ENCODE measurements at places on chromosomes 2 and 18. TPM values are rescaled to one million over a fixed set of nuclear protein-coding genes. Genes with fewer than 3 reads are reported as not detected.
A peak's percentile ranks its signal among the peaks of the same experiment; 100 is the strongest.

- DNase-seq: no peak
These were observed 109.9 kb downstream of the SLC4A3 start for GRCh38 chr2:219737270-219737691.

DNA sequence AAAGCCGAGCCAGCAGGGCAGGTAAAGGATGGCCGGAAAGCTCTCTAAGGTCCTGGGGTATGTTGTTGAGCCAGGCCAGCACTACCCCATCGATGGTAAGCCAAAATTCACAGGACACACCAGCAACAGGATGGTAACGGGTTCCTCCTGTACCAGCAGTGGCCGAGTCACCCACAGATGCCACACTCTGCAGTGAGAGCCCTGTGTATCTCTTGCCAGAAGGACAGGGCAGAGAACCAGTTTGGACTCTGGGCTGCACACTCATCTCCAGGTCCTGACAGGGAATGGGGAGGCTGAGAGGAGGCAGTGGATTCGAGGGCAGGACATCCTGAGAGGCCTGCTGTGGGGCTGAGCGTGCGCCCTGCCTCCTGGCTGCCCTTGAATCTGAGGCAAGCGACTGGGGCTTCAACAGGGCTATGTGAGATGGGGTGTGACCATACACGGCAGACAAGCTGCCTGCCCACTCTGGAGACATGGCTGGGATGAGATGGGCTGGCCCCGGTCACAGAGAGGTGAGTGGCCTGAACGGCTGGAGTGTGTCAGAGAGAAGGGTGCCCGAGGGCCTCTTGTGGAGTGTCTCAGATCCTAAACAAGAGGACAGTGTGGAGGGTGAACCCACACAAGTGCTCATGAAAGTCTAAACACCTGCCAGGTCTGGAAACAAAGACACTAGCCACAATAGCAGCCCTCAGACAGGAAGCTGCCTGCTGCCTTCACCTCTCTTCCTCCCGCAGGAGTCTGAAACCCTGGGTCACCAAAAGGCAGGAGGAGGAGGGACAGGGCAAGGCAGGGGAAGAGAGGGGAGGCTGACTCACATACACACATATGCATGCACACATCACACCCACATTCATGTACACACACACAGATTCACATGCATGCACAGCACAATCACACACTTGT, 182.3 kb downstream of the LOXHD1 start:
- DNase-seq: no peak

DNA sequence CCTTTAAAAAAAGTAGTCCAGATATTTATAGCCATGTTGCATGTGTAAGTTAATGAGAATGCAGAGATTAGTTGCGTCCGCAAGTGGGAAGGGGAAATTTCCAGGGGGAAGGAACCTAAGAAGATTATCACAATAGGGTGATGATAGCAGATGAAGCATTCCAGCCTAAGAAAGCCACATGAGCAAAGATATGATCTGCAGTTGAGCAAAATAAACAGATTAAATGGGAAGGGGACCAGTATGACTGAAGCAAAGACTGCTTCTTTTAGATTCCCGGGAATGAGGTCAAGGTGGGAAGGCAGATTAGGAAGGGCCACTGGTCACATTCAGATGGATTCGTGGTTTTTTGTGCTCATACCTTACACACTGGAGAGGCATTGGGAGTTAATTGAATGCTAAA, 154.6 kb upstream of the CDH2 start:
- DNase-seq: no peak

DNA sequence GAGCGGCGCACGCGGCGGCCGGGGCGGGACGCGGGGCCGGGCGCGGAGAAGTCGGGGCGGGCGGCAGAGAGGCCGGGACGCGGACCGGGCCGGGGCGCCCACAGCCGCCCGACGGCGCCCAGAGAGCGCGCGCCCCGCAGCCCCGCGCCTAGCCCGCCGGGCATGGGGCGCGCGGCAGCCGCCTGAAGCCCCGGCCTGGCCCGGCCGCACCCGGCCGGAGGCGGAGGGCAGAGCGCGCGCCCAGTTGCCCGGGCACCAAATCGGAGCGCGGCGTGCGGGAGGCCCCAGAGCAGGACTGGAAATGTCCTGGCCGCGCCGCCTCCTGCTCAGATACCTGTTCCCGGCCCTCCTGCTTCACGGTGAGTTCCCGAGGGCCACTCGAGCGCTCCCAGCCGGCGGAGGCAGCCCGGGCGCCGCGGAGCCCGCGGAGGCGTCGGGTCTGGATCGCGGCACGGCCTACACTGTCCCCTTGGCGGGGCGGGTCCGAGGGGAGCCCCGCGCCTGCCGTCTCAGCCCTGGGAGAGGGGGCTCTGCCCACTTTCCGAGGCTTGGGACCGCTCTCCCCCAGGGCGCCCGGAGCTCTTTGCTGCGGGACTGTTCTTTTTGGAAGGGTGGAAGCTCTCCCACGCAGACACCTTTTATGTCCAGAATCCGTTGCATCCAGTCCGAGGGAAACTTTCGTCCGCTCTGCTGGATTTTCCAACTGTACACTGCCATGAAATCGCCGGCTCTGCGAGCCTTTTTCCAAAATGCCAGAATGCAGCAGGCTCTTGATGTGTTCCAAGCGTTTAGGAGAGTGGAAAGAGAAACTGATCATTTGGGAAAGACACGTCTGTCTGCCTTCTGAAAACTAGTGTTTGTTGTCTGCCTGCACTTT, 484 bp downstream of the APCDD1 start:
- DNase-seq: no peak

DNA sequence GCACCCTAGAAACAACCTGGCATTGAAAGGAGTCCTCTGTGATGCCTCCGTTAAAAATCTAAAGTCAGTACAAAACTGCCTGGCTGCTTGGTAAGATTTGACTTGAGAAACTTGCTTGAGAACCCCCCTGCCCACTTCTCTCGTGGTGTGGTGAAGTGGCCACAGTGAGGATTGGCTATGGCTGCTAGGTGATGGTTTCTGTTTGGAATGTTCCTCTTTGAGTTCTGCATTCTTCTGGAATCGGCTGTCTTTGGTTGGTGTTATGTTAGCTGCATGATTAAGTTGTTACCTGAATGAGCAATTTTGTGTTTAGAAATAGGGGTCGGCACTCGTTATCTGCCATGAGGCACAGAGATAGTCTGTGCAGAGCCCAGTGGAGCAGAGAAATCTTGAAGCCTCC, 21.7 kb upstream of the SAG start:
- DNase-seq: no peak

Gene SCN9A
- total RNA-seq: 0.10 TPM

DNA sequence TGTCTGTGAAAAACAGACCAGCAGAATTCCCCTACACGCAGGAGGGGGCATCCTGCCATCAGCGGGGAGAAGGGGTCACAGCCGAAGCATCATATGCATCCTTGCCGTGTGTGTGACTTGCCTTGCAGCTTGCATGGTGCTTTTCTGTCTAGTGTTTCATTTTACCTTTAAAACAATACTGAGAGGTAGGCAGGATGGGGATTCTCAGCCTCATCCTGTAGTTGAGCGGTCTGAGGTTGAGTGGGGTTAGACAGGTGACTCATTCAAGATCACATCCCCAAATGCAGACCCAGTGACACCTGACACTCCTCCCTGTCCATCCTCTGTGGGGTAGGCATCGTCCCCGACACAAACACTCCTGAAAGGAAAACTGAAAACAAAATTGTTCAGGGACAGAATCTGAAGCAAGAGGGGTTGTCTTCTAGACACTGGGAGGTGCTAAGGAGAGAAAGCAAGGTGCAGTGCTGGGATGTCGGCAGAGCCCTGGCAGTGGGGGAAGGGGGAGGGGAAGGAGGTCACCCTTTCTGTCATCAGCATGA, 7.9 kb downstream of the ARL4C start:
- DNase-seq: peak; percentile 57

- DNase-seq: no peak
These were observed 370.9 kb upstream of the ZEB2 start for GRCh38 chr2:144890828-144891227.

Gene MOGAT1
- total RNA-seq: not detected

DNA sequence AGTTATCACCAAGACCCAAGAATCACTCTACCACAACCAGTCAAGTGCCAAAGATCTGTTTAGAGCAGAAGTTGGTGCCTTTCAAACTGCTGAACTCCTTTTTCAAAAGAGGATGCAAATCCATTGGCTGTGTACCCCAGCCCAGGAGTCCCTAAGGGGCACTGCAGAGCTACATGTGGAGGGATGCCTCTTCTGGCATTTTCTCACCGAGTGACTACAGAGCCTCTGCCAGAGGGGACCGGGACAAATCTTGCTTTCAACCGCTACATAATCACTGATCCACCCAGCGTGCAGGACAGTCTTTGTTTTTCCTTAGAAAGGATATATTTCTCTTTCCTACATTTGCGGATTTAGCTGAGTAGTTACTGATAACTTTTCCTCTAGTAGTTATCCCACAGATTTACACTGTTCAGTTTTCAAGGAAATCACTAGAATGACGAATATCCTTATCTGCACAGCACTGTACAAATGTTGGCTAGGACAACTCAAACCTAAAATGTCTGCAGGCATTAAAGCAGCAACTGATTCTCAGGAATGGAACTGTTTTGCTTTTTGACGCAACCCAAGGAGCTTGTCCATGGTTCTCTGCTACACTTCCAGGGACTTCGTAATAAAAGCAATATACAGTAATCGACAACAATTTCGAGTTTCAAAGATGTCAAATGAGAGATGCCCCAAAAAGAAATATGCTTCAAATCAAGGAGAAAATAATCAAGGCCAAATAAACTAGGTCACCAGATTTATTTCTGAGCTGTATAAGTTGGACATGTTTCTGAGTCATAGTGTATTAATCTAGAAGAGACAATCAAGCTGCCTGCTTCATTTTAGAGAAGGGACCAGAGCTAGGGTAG, 24.1 kb downstream of the EPB41L3 start:
- no peak for DNase-seq

Gene CD8B2
- 0.76 TPM for total RNA-seq

Gene NYAP2
- 0.04 TPM for total RNA-seq

- no peak for DNase-seq
These were observed 142.7 kb upstream of the CREB1 start for GRCh38 chr2:207387001-207387571.

Gene C2orf78
- not detected for total RNA-seq

DNA sequence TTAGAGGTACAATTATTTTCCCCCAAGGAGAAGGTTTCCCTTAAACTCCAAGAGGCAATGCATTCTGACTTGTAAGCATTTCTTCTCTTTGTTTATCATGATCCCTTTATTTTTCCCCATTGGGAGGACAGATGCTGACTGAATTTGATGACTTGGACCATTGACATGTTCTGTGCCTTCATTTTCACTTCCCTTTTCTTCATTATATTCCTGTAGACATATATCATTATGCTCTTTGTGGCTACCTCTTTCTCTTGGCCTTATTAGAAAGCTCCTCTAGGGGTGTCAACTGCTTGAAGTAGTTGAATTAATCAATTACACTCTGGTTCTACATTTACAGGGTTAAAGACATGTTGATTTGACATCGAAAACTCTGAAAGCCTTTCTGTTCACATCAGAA, 330.0 kb upstream of the DCC start:
- DNase-seq: no peak

Gene MDH1B
- total RNA-seq: 0.36 TPM

DNA sequence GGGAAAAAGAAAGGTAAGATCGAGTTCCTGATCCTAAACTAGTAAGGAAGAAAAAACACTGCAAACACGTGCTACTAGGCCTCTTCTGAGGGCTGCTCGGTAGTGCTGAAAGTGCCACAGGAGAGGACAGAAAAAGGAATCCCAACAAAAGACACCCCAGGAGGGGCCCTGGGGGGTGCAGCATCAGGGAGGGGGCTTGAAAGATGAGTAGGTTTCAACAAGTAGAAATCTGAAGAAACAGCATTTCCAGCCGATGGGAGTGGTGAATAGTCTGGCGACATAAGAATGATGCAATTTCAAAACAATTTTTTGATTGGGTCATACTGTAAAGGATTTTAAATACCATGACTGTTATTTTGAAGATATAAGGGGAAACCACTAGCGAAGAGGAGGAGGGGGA, 98.6 kb downstream of the NOL10 start:
- DNase-seq: no peak

- DNase-seq: no peak
These were observed 37.8 kb downstream of the KCTD18 start for GRCh38 chr2:200471928-200472645.

- no peak for DNase-seq
These were observed 208.6 kb downstream of the RBM43 start for GRCh38 chr2:151052850-151053660.

Gene ABCB11
- not detected for total RNA-seq

GRCh38 chr2:213232649-213233437, 51.4 kb upstream of the SPAG16 start:
- no peak for DNase-seq

DNA sequence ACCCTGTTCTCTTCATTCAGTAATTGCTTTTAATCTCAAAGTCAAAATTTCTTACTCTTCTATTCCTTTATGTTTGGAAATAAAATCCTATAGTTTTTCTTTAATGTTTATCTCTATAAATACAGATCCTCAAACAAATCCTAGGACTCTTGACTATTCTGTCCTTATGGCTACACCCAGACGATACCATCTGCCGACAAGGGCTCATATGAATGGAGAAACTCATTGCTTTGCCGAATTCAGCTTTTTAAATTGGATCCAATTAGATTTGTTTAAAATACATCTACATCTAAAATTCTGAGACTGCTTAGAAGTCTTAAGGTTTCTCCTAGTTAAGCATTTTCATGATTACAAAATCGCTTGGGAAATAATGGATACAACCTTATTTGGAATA, 9.0 kb downstream of the ALKAL2 start:
- no peak for DNase-seq
